Umbilical cord (tissue), 2 donors: ENCODE measurements at places on chromosomes 7 and 10. TPM values are rescaled to one million over a fixed set of nuclear protein-coding genes. Genes with fewer than 3 reads are reported as not detected.
A peak's percentile ranks its signal among the peaks of the same experiment; 100 is the strongest.

The MYO1G gene
- 6.5 TPM for total RNA-seq

DNA sequence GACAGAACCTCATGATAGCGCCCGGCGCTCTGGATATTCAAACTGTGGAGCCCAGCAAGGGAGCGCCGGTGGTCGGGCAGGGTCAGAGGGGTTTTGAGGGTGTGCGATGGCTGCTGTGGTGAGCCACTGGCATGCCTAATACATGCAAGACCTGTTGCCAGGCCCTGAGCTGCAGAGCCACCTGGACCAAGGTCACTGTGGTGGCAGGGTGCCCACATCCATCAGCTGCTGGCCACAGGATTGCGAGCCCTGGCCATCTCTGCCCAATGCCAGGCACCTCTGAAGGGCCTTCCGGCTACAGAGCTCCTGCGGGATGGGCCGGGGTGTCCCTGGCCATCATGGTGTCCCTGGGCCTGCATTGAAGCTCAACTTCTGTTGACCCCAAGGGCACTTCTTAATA lies 123.0 kb upstream of the TNRC18 start:
- DNase-seq = no peak

DNA sequence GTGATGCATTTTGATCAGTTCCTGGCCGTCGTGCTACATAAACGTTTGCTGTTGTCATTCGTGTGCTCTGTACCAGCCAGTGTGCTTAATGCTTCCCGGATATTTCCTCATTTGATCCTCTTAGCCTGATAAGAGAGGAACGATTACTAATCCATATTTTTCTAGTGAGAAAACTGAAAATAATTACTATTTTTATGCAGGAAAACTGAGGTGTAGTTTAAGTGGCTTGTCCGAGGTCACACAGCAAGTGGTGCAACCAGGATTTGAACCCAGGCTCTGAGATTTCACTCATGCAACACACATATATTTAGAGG lies 650 bp upstream of the SORBS1 start:
- no peak for DNase-seq

The CRPPA gene
- 12.3 TPM for total RNA-seq

The CLDN3 gene
- total RNA-seq = 0.72 TPM

The GRM3 gene
- total RNA-seq = 1.7 TPM

The WEE2 gene
- 1.9 TPM for total RNA-seq

The SPDYE5 gene
- 4.8 TPM for total RNA-seq

The UCN3 gene
- total RNA-seq = not detected

DNA sequence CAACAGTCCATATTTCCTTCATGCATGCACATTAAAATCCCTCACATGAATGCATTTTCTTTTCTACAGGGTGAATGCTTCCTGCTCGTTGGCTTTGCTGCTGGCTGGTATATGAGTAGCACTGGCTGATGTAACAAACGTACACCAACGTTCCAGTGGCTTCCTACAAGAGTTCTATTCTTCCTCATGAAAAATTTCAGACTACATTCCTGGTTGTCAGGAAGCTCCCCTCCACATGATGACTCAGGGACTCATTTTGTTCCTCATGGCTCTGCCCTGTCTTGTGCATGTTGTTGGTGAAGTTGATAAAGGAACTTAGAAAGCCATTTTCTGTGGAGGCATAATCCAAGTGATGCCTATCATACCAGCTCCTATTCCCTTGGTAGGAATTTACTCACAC lies 470.7 kb upstream of the KLF6 start:
- no peak for DNase-seq

- DNase-seq = no peak
These were observed 229.8 kb upstream of the LRRN3 start for GRCh38 chr7:110861163-110861562.

DNA sequence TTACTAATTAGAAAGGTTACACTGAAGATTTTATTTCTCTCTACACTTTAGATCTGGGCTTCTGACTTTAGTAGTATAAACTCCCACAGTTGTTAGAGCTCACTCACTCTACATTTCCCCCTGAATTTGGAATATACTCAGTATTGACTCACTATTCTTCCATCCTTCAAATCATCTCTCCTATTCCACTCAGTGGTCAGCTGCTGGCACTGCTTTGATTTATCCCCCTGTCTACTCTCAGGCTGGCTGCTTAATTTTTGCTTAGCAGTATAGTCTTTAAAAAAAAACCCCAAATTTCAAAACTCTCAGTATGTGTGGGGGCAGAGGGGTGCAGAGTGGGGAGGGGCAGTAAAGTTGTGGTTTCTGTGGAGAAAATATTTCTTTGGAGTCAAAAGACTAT lies 68.9 kb downstream of the CDK6 start:
- no peak for DNase-seq

The PGAM2 gene
- not detected for total RNA-seq

The NKX6-2 gene
- not detected for total RNA-seq

DNA sequence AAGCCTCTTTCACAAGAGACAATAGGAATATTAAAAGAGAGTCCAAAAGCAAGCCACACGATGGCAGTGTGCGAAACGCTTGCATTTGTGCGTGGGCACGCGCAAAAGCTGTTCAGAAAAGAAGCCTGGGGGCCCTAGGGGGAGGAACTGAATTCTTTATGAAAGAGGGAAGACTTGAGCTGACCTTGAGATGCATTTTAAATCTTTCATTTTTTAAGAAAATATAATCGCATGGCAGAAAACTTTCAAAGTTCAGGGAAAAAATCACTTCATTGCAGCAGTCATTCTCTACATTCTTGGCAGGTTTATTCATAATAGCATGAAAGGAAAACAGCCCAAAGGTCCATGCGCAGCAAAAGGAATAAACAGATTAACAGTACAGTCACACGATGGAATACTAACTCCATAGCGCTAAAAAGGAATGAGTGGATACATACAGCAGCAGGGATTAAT lies 206.5 kb upstream of the PRKCQ start:
- DNase-seq = peak; percentile 65

- DNase-seq = peak; percentile 18
These were observed 780 bp downstream of the CYP3A5 start for GRCh38 chr7:99679032-99679399.

The ANXA11 gene
- total RNA-seq = 65.0 TPM

- peak; percentile 72 for DNase-seq
These were observed 181.6 kb upstream of the NEBL start for GRCh38 chr10:21078410-21079329.

GRCh38 chr10:102808380-102808779 lies 28.8 kb downstream of the CYP17A1 start:
- no peak for DNase-seq

DNA sequence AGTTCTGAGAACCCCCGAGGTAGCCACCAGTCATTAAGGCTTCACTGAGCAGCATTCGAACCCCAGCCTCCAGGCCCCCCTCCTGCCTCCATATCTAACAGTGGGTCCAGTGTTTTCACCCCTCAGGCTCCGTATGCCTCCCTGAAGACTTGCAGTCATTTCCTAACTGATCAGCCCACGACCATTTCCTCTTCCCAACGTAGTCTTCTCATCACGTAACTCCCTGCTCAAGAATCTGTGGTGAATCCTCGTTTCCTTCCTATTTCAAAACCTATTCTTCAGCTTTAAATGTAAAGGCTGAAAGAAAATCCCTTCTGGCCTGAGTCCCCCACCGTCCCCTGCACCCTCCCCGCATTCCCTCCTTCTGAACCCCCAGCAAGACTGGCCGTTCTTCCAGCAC lies 21.1 kb downstream of the FRMD4A start:
- DNase-seq = no peak

GRCh38 chr10:48658975-48659269 lies 25.8 kb upstream of the WDFY4 start:
- DNase-seq = no peak

DNA sequence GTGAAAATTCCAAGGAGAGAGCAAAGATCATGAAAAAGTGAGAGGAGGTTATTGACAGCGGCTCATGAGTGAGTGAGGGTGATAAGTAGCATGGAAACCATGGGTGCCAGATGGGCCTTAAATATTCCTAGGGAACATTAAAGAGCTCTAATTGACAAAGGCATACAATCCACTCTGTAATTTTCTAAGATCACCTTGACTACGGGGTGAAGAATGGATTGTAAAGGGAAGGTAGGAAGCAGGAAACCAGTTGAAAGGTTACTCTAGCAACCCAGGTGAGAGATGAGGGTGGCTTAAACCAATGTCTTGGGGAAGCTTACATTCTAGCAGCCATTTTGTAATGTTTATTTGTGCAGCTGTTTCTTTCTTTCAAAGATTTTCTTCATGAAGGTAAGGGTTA lies 75.7 kb downstream of the RSU1 start:
- no peak for DNase-seq

DNA sequence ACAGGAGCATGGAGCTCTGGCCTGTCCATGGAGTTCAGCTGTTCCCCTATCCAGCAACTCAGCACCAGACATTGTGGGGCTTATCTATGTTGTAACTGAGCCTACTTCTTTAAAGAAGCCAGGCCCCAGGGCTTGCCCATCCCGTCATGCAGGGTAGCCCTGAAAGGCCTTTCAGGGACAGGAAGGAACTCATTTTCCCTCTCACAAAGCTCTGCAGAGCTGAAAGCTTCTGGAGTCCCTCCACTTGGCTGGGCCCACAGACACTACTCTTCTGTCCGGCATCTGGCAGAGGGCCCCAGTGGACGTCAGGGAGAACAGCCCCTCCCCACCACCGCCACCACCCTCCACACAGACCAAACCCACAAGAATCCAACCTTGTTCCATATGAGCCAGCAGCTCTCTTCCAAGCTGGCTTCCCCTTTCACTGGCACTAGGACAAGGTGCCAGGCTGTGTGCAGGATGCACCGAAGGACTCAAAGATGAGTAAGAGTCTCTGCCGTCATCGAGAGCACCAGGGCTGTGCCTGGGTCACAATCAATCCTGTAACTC lies 33.1 kb downstream of the DENND2A start:
- peak; percentile 88 for DNase-seq

The CPN1 gene
- total RNA-seq = not detected

The PAPOLB gene
- total RNA-seq = 1.9 TPM

DNA sequence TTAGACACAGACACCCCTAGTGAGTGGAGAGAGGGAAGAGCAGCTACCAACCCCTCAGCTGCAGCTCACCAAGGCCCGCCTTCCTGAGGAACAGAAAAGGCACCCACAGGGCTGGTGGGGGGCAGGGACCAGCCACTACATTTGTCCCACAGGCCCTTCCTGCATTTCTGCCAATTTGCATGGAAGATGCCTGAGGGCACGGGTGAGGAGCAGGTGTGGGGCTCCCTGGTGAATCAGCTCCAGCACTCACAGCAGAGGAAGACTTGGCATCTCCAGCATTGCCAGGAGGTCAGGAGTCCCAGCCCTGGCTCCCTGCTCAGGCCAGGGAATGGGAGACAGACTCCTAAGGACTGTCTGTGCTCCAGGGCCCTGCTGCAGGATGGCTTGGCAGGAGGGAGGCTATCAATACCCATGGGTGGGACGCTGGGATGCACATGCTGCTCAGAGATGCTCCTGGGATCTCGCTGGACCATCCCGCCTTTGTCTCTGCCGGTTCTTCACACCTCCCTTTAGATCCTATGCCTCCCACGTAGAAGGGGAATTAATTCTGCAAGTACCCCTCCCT lies 109.7 kb downstream of the SLIT1 start:
- no peak for DNase-seq

GRCh38 chr7:70615066-70615606 lies 516.8 kb upstream of the GALNT17 start:
- DNase-seq = no peak

The NMT2 gene
- total RNA-seq = 16.9 TPM

DNA sequence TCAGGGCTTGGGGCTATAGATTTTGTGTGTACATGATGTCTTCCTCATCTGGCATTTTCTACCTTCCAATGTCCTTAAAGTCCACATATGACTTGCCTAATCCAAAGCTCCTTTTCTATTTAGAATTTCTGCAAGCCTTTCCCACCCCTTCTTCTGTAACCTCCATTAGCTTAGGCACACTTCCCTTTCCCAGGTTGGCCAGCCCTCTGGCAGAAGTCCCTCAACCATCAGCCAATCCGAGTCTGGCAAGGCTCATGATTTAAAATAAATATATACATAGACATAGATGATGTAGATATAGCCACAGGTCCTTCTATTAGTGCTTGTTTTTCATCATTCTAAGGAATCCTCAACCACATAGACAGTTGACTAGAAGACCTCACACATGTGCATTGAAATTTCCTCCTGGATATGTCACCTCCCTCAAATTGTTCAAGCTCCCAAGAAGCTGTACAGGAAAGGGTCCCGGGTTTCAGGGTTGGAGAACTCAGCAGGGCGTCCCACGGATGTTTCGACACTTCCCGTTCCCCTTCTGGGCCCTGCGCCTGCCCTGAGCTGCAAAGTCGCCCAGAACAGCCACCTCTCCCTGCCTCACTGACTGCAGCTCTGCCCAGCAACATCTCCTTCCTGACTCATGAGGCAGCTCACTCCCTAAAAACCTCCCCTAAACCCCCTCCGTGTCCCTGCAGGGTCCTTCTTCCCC lies 20.4 kb upstream of the PIK3AP1 start:
- DNase-seq = peak; percentile 29

GRCh38 chr7:131454498-131454897 lies 101.9 kb downstream of the PODXL start:
- no peak for DNase-seq

The CALML5 gene
- not detected for total RNA-seq

The NKX2-3 gene
- not detected for total RNA-seq

DNA sequence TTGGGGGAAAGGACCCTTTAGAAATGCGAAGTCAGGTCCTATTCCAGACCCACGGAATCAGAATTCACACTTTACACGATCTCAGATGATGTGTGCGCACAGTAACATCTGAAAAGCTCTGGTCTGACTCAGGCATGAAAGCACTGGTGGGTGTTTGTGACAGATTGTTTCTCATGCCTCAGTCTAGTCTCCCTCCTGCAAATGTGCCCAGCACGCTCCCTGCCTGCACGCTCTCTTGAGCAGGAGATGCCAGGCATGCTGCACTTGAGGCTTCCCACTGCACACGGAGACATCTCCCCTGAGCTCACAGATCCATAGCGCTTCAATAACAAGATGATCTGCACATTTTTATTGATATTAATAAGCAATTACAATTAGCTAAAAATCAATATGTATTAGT lies 23.6 kb upstream of the ZNF37A start:
- no peak for DNase-seq

DNA sequence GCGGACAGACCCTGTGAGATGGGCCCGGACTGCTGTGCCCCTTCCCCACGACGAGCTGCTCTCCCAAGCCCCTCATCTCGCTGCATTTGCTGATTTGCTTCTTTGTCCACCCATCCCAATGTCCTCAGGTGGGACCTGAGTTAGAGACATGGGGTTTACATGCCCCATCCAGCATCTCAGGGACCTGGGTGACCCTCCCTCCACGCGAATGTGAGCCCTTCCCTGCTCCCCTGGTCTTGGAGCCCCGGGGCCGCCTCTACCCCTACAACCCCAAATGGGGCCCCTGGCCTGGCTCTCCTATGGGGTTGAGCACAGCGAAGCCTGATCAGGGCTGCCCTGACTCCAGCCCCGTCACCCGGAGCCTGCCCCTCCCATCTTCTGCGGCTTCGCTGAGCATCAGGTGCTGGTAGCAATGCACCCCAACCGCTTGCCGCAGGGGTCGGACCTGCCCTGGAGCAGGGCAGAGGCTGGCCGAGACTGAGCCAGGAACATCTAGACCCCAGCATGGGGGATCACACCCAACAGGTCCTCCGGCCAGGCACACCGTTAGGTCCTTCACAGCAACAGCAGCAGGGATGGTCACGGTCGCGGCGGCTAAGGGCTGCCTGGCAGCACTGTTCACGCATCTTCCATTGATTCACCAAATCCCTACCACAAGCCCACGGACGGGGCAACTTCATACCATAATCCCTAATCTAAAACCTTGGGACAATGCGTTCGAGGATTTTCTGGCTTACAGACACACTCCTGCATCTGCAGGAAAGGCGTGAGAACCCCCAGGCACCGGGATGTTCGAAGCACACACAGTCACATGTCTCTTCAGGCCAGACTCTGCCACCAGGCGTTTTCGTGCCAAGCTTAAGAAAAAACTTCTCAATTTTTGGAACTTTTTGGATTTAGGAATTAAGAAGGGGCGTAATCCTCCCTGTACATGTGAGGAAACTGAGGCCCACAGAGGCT lies 15.5 kb downstream of the WDR86 start:
- DNase-seq = no peak

The LLCFC1 gene
- not detected for total RNA-seq
